ENCODE measurements at places on chromosomes 6 and 20.

- DNase-seq = no peak
Measured at GRCh38 chr20:2801286-2801728, 880 bp upstream of the CPXM1 start.

DNA sequence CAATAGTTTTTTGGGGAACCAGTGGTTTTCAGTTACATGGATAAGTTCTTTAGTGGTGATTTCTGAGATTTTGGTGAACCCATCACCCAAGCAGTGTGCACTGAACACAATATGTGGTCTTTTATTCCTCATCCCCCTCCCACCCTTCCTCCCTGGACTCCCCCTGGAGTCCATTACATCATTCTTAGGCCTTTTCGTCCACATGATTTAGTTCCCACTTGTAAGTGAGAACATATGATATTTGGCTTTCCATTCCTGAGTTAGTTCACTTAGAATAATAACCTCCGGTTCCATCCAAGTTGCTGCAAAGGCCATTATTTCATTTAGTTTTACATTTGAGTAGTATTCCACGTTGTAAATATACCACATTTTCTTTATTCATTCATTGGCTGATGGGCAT, 28.3 kb downstream of the RPP40 start:
- no peak for DNase-seq

DNA sequence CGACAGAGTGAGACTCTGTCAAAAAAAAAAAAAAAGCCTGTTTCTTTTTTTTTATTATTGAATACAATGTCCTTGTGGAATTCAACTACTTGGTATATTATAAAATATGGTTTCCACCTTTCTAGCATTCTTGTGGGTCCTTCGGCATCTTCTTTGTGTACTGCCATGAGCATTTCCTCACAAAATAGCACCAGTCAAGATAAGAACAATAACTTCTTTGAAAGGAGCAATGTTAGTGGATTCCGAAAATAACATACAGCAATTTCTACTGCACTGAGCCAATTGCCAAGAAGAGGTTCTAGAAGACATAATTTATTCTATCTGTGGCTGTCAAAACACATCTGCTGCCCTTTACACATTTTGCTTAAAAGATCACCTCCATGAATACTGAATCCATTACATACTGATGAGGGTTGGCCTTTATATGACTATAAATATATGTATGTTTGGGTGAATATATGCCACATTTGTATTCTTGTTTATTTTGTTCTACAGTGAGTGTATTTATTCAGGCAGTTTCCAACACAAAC, 19.1 kb upstream of the SPTLC3 start:
- DNase-seq = no peak

DNA sequence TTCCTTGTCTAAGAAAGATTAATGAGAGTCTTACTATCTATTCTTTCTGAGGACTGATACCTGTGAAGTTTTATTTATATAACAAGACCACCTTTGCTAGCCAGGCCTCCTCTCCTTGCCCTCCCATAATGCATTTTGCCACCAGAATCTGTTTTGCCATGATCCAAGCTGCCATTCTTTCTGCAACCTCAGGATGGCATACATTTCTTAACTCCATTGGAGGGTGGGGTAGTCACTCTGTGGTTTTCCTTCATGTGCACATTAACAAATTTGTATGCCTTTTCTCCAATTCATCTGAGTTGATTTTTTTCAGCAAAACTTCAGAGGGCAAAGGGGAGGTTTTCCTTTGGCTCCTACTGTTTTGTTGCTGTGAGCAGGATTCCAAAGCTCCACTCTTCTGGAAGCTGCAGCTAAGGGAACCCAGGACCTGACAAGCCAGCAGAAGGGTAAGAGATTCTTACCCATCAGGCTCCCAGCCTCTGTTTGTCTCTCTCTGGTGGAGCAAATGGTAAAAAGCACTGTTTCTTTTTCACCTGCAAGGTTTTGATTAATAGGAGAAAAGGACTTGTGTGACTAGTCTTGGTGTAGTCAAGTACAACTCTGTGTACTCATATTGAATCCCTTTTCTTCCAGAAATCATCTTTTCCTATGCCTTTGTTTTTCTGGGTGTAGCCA, 26.2 kb upstream of the ENPP4 start:
- DNase-seq = no peak

DNA sequence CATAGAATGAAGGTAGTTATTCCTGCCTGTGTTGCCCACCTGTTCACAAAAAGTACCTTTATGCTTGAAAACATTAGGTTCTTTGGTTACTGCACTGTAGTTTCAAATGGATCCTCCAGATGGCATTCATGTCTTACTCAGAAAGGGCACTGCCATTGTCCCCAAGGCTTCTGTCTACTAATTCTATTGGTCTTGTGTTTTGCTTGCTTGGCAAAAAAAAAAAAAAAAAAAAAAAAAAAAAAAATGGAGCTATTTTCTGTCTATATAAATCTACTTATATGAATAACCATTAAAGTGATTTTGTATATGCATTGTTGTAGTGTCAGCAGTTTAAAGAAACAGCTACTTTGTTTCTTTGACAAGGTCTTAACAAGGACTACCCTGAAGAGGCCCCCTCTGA, 12.7 kb upstream of the EFHC1 start:
- DNase-seq = no peak

GRCh38 chr6:44629636-44630035, 242.1 kb downstream of the CDC5L start:
- DNase-seq = no peak

DNA sequence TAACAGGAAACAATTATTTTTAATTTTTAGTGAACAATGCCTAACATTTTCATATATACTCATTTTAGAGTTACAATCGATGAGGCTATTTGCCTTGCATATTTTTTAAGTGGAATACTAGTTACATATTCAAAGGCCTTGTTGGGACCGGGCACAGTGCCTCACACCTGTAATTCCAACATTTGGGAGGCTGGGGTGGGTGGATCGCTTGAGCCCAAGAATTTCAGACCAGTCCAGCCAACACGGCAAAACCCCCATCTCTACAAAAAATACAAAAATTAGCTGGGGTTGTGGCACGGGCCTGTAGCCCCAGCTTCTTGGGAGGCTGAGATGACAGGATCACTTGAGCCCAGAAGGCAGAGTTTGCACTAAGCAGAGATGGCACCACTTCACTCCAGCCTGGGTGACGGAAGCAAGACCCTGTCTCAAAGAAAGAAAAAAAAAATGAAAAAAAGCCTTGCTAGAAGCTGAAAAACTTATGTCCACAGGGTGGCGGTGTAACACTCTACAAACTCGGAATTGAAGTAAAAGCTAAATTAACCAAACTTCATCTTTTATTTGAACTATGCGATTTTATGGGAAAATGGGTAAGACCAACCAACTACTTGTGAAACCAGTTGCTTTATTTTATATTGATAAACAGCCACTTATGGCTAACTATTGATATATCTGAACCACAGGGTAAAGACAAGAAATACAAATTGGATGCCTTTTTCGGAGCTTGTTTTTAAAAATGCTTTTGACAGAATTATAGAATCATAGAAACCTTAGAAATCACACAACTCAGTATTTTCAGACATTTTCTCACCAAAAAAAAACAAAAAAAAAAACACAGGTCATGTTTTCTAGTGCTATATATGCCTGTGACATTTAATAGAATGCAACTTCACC, 24.1 kb upstream of the ROS1 start:
- DNase-seq = peak; percentile 41

DNA sequence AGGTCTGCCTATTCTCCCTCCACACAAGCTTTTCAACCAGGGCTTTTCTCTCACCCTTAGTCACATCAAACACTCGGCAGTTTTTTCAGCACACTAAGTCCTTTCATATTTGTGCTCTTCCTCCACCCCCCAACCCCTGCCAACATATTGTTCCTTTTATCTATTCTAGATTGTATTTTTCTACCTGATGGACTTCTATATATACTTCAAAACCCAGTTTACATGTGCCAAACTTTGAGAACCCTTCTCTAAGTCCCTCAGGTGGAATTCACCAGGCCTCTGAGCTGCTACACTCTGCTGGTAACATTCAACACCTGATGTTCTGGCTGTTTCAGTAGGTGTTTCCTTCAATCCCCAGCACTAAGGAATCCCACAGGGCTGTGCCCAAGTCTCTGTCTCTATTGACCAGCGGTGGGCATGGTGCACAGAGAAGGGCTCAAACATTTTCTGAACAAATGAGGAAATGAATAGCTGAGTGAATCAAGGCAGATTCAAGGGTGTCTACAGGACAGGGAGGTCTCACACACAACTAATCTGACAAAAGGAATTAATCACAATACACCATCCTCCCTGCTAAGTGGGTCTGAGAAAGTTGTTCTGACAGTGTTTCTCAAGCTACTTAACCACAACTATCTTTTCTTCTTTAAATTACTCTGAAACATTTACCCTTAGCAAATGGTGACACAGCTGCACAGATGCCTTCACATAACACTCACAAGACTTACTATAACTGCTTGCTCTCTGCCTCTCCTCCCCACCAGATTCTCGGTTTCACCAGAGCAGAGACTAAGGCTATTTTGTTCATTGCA, 166.5 kb downstream of the TSHZ2 start:
- no peak for DNase-seq

DNA sequence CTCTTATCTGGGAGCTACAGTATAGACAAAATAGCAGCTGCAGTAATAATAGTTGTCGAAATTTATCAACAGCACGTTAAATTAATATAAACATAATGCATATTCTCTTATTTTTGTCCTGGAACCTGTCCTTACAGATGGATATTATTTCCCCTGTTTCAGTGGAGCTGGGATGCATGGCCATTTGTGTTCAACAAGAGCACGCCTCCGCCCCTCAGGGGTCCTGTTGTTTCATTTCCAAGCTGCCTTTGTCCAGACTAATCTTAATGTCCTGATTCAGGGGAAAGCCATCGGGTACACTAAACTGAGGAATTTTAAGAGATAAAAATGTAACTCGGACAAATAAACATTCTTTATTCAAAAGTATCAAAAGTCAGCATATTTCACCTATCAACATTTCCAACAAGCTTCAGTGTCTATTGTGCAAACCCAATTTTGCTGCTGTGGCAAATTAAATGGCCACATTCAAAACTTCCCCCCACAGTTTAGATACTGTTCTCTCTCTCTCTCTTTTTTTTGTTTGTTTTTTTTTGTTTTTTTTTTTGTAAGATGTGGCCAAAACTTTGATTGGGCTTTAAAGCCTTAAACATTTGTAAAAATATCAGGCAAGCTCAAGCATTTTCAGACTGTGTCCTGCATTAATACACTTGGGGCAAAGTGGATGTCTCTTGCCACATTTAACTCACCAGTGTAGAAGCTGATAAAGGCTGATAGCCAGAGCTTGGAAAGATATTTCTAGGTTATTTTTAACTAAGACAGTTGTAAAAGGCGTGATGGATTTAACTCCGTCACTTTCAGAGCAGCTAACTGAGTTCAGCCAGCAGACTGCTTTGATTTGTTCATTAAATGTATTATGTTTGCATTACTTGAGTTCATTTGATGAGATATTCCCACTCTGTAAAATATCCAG, 112.5 kb upstream of the QKI start:
- DNase-seq = no peak

DNA sequence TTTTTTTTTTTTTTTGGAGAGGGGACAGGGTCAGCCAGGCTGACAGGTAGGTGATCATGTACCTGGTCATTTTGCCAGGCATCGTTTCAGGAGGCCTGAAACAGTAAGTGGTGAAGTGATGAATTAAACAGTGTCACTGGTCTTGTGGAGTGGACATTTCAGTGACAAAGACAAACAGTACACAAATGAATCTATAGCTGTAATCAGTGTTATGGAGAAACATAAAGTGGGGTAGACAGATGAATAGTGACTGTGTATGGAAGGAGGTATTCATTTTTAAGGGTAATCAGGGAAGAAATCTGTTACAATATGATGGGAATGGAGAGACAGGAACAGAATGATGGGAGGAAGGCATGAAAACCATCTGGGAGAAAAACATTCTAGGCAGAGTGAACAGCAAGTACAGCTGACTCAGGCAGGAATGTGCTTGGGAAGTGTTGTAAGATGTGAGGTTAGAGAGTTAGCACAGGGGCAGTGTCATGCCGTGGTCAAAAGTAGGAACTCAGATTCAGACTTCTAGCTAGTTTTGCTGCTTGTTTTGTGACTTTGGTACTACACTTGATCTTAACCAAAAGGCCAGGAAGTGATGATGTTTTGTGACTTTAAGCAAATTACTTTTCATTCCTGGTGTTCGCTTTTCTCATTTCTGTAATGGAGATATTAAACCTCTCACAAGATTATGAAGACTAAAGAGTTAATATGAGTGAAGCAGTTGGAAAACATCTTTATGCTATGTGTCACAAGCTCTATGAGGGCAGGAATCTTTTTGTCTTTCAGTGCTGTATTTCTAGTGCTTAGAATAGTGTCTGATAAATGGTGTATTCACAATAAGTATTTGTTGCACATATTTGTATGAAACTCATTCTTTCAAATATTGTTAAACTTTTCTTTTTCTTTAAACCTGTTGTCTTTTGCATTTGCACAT, 43.4 kb downstream of the QKI start:
- no peak for DNase-seq

GRCh38 chr20:16785226-16785625, 37.1 kb downstream of the OTOR start:
- DNase-seq = no peak

- no peak for DNase-seq
Measured at GRCh38 chr6:150354754-150355571, 13.8 kb upstream of the IYD start.

DNA sequence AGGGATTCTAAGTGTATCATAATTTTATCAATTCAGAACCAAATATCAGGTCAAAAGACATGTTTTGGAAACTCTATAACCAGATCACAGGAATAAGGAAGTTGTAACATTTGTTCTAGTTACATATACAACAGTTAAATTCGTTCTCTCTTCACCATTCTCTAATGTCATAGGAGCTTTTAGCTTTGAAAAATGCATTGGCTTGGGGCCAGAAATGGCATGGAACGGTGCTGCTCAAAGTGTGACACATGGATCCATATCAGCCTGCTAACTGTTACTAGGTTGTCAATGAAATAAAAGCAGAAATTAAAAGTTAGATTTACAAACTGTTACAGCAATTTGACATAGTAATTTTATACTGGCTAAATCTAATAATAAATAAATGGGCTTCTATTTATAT, 120.3 kb downstream of the LCA5 start:
- no peak for DNase-seq

GRCh38 chr20:25299806-25300205, 51.9 kb downstream of the PYGB start:
- no peak for DNase-seq

DNA sequence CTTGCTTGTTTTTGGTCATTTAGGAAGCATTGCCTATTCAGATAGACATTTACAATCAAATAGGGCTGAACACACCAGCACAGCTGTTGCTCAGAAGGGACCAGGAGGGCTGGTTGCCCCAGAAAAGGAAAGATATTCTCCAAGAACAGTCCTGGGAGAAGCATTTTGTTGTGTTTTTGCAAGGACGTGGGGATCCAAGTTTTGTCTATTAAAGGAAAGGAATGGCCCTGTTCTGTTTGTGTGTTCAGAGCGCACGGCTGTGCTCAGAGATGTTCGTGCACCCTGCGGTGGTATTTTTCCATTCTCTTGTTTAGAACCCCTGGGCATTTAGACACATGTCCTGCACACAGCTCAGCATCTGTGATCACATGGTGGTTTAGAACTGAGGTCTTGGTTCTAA, 82.5 kb downstream of the TXNDC5 start:
- DNase-seq = no peak

DNA sequence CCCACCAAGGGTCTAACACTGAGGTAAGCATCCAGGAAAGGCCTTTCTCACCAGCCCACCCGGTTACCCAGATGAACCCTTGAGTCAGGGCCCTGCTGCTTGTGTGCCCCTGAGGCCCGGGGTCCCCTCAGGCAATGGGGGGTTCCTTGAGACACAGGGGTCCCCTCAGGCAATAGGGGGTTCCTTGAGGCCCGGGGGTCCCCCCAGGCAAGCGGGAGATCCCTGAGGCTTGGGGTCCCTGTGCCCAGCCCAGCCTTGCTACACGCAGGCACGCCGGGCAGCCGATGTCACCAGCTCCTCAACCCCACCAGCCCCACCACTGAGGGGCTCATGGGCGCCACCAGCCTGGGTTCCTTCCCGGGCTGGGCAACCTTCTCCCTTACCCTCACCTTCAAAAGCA, 247.2 kb downstream of the TTLL2 start:
- no peak for DNase-seq

Measured in T follicular helper cell (primary cell).